ENCODE measurements at places on chromosomes 2 and 18. TPM values are rescaled to one million over a fixed set of nuclear protein-coding genes. Genes with fewer than 3 reads are reported as not detected.
A peak's percentile ranks its signal among the peaks of the same experiment; 100 is the strongest.

GRCh38 chr2:235347691-235348090, 146.2 kb upstream of the AGAP1 start:
- DNase-seq: peak; percentile 20

DNA sequence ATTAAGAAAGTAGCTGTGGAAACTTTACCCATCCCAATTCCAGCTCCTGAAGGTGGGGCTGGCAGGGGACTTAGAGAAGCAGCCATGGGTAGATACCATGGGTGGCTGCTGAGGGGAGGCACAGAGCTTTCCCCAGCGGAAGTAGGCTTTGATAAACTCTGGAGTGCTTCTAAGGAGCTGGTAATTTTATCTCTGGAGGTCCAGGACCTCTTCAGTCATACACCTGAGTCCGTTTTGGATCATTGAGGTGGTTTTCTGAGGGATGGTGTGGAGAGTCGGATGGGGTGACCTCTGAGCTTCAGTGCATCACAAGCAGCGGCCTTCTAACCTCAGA, 36.7 kb upstream of the BMP10 start:
- DNase-seq: no peak

GRCh38 chr18:76402026-76402990, 92.7 kb downstream of the ZNF516 start:
- DNase-seq: no peak

GRCh38 chr2:23293063-23293462, 91.9 kb upstream of the KLHL29 start:
- DNase-seq: no peak

- no peak for DNase-seq
These were observed 2.4 kb upstream of the CTDP1 start for GRCh38 chr18:79677221-79677620.

DNA sequence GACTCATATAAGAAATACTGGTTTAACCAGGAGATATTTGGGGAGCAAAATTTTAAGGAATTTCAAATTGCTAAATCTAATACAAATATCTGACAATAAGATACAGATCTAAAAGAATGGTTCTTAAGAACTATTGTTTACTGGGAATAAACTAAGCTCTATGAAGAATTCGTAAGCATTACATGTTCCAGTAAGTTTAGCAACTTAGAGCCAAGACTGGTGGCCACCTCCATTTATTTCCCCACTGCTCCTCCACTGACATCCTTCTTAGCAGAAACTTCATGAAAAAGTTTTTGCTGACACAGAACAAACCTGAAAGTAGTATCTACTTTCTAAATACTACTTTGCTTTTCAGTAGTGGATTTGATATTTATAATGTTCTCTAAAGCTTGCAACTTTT, 83.0 kb downstream of the ACSL3 start:
- DNase-seq: no peak

The REEP1 gene
- 0.28 TPM for polyA plus RNA-seq

The IL1B gene
- polyA plus RNA-seq: 7.6 TPM

Measured in BJ (cell line).